SHP77 treated with DMSO at 0.1 percent for 48 hours (cell line): ENCODE measurements at places on chromosomes 5 and 9.
A peak's percentile ranks its signal among the peaks of the same experiment; 100 is the strongest.

DNA sequence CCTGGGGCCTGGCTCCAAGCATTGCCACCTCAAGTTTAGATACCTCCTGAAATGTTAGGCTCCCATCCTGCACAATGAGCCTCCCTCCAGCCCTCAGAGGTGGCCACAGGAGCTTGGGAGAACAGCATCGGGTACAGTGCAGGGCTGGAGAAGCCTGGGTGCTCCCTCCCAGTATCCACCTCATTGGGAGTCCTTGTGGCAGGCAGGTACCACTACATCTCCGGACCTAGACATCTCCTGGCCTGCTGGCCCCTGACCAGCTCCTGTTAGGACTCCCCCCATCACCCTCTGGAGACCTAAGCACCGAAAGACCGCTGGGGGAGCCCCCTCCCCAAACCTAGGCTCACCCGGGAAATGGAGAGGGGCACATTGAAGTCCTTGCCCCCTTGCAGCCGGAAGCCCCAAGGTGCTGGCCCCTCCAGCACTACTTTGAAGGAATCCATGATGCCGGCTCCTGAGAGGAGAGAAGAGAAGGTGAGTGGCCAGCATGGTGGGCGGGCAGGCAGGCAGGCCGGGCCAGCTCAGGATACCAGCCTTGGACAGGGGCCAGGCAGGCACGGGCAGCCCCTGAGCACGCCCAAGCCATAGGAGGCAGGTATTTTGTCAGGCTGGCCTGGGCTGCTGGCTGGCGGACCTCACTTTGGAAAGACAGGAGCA, 1.2 kb downstream of the PDLIM7 start:
- DNase-seq: no peak

- no peak for DNase-seq
Observed at GRCh38 chr5:159906943-159907342, 9.3 kb upstream of the ADRA1B start.

GRCh38 chr9:9319007-9319406, 1293.8 kb downstream of the PTPRD start:
- no peak for DNase-seq

DNA sequence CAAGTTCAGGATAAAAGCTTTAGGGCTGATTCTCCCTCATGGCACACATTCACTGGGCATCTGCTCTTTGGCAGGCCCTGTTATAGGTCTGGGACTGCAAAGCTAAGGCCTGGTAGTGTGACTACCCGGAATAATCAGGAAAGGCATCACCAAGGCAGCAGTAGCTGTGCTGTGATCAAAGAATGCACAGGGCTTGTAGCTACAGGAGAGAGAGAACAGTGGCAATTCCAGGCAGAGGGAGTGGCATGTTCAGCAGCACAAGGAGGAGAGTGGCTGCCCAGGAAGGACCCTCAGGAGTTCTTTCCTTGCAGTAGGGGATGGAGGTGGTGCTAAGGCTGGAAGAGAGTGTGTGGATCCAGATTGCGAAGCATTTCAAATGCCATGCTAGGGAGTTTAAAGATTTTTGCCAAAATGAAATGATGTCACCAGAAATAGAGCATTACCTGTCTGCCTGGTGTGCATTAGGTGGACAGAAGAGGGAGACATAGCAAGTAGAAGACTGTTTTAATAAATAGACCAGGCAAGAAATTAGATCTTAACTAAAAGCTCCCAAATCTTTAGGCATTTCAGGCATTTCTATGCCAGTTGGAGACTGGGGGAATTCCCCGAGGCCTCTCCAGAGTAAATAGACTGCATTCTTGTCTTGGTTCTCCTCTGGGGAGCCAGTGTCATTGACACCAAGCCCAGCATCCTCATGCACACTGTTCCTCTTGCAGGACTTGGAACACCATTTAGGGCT, 69.1 kb downstream of the GPR21 start:
- DNase-seq: no peak

DNA sequence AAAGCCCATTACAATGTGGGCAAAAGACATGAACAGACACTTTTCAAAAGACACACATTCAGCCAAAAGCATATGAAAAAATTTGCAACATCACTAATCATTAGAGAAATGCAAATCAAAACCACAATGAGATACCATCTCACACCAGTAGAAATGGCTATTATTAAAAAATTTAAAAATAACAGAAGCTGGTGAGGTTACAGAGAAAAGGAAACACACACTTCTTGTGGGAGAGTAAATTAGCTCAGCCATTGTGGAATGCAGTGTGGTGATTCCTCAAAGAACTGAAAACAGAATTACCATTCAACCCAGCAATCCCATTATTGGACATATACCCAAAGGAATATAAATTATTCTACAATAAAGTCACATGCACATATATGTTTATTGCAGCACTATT, 585.2 kb upstream of the TUSC1 start:
- DNase-seq: no peak

- no peak for DNase-seq
Observed at GRCh38 chr9:2128618-2129017, 113.5 kb downstream of the SMARCA2 start.

DNA sequence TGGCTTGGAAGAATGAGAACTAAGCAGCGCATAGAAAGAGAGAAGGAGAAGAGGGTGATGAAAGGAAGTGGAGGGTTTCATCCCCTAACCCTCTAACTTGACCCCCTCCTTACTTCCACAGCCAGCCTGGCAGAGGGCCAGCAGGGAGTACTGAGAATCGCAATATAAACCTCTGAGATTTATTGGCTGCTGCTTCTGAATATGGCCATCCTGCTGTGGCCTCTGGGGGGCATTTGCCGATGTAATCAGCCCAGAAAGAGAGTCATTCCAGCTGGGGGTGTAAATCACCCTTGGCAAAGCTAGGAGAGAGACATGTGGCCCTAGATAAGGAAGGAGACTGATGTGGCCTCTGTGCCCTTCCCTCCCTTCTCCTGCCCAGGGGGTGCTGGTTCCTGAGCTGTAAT, 960 bp upstream of the GFRA3 start:
- no peak for DNase-seq

GRCh38 chr5:117812861-117813260, 1175.5 kb downstream of the DTWD2 start:
- no peak for DNase-seq

GRCh38 chr9:78239506-78239905, 3.6 kb downstream of the CEP78 start:
- DNase-seq: no peak

DNA sequence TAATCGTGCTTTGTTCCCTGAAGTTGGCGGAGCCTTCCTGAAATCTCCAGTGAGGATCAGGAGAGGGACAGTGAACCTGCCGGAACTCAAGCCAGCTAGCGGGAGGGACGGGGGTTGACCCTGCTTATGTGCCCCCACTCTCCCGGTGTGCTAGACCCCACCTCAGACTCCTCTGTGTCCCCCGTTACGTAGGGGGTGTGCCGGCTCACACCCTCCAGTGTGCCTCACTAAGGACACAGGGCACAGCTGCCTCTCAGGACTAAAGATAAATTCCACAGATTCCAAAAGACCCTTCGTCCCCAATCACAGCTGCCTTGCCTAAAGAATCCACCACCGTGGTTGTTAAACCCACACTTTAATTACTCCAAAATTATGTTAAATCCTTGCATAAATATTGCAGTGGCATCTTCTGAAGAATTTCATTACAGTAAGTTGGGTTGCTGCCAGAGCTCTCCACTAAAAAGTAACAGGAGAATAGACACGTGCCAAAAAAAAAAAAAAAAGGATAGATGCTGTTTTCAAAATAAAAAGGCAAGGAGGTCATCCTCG, 73.7 kb downstream of the GTF3C4 start:
- DNase-seq: no peak

- DNase-seq: peak; percentile 9
Observed at GRCh38 chr5:109601736-109602135, 88.0 kb upstream of the MAN2A1 start.

- DNase-seq: no peak
Observed at GRCh38 chr5:43687275-43687674, 84.3 kb downstream of the NNT start.

DNA sequence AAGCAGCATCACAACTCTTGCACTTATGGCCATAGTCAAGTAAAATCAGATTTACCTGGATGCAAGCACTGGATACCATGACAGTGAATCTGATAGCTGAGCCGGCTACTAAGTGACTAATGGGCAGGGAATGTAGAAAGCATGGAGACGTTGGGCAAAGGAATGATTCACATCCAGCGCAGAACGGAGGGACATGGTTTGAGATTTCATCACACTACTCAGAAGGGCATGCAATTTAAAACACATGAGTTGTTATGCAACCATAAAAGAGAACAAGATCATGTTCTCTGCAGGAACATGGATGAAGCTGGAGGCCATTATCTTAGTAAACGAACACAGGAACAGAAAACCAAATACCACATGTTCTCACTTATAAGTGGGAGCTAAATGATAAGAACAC, 169.1 kb upstream of the PIK3R1 start:
- no peak for DNase-seq

DNA sequence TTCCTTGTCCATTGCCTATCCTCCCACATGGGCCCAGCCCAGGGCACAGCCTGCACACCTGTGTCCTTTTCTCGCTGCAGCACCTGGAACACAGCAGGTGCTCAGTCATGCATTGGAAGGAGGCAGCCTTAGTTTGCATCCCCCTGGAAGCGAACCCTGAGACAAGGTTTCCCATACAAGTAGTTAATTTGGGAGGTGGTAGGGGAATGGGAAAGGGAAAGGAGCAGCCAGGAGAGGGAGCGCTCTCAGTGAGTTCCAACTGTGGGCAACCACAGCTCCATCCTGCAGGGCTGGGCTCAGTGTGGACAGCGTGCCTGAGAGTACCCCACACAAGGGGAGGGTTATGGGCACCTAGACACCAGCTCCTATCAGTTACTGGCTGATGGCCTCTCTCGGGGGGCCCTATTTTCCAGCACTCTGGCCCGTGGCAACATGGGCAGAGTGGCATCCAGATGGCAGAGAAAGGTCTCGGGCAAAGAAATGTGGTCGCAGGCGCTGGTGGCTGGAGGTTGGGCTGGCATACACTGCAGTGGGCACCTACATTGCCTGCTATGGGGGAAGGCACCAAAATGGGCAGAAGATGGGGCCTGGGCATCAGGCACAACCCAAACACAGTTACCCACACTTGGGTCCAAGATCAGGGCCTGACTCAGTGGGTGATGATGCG, 50.1 kb downstream of the TSPAN17 start:
- DNase-seq: no peak

DNA sequence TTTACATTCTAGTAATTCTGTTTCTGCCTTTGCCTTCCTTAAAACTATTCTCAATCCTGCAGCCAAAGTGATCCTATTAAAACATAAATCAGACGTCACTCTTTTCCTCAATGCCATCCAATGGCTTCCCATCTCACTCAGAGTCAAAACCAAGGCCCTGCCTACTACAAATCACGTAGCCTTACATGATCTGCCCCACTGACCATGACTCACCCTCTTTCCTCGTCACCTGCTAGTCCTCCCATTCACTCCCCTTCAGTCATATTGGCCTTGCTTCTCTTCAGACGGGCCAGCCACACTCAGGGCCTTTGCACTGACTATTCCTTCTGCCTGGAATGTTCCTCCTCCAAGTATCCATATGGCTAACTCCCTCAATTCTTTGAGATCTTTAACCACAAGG, 39.0 kb upstream of the DMXL1 start:
- DNase-seq: no peak

GRCh38 chr9:120734607-120735410, 20.5 kb upstream of the MEGF9 start:
- no peak for DNase-seq

- peak; percentile 23 for DNase-seq
Observed at GRCh38 chr5:27472000-27472763, 433.8 kb upstream of the CDH9 start.

- no peak for DNase-seq
Observed at GRCh38 chr5:76521240-76521758, 101.9 kb downstream of the F2RL2 start.

- no peak for DNase-seq
Observed at GRCh38 chr5:72991394-72991793, 35.6 kb downstream of the FCHO2 start.

- no peak for DNase-seq
Observed at GRCh38 chr5:107104040-107104995, 566.4 kb downstream of the EFNA5 start.

- DNase-seq: peak; percentile 56
Observed at GRCh38 chr9:109817846-109818472, 38.0 kb downstream of the PALM2AKAP2 start.

GRCh38 chr9:127545196-127546124, 66.6 kb upstream of the STXBP1 start:
- DNase-seq: no peak

DNA sequence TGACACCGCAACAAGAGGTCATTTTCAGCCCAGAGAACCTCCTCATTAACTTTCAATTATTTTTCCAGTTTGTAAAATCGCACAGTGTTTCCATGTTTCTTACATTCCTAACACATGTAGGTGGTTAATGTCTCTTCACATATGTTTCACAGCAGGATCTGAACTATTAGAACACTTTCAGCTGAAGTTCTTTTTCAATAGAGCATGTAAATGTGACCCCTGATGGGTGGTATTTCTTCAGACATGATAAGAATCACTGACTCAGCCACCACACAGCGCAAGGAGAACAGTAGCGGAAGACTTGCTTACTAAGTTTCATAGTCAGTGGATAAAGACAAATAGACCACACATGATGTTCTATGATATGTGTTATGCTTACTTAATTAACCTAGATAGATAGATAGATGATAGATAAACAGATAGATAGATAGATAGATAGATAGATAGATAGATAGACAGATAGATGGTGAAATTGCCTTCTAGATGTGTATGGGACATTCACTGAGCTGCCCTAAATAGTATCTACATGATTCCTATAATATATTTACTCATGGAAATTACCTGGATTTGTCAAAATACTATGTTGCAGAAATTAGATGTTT, 1992.1 kb upstream of the NUDT12 start:
- no peak for DNase-seq

- DNase-seq: no peak
Observed at GRCh38 chr9:125867751-125868415, 120.7 kb downstream of the PBX3 start.

GRCh38 chr9:87959916-87960581, 14.3 kb downstream of the CDK20 start:
- DNase-seq: no peak

DNA sequence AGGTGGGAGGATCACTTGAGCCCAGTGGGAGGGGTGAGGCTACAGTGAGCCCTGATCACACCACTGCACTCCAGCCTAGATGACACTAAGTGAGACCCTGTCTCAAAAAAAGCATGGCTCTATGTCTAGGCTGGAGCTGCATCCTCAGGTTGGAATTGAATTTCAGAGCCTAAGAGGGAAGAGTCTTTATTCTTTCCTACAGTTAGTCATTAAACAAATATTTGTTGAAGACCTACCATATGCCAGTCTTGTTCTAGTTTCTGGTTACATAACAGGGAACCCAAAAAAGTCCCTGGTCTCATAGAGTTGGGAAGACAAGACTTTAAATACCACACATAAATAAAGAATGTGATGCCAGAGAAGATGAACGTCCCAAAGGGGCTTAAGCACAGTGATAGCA, 6.9 kb upstream of the GRPEL2 start:
- DNase-seq: no peak
